Urothelium cell line (cell line): ENCODE measurements at places on chromosomes 2 and 18.

DNA sequence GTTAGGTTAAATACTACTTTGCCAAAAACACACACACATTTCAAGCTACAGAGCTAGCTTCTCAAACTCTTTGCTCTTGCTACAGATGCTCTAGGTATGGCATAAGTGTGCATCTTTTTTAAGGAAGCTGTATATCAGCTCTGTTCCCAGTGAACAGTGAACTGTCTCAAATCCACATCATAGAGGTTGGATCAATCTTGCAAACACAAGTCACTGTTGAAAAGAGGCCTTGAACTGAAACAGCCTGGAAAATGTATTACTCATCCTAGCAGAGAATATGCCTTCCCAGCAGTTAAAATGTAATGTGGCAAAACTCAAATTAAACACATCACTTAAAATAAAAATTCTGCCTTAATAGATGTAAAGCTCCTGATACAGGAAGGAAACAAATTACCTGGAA lies 151.8 kb downstream of the WDPCP start:
- DNase-seq: no peak

DNA sequence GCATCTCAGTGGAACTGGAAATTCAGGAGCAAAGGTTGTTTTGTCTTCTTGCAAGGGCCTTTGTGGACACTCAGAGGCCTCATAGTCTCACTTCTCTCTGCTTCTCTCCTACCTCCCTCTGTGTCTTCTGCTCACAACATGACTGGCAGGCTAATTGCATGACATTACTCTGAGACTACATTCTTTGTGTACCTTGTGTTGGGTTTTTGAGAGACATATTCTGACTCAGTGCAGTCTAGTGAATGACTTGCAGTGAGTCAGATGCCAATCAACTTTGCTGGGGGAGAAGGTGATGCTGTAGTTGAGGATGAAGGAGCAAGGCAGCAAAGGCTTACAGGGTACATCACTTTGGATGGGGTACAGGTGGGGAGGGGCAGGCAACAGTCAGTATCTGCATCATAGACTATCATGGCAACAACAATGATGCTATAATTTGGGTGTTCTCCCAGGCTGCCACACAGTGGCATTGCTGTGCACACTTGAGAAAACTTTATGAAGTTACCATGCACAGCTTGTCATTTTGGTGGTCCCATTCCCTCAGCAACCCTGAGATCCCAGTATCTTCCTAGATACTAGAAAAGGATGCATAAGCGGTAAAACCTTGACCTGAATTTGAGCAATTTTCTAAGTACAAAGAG lies 69.3 kb upstream of the SLC16A14 start:
- DNase-seq: no peak

DNA sequence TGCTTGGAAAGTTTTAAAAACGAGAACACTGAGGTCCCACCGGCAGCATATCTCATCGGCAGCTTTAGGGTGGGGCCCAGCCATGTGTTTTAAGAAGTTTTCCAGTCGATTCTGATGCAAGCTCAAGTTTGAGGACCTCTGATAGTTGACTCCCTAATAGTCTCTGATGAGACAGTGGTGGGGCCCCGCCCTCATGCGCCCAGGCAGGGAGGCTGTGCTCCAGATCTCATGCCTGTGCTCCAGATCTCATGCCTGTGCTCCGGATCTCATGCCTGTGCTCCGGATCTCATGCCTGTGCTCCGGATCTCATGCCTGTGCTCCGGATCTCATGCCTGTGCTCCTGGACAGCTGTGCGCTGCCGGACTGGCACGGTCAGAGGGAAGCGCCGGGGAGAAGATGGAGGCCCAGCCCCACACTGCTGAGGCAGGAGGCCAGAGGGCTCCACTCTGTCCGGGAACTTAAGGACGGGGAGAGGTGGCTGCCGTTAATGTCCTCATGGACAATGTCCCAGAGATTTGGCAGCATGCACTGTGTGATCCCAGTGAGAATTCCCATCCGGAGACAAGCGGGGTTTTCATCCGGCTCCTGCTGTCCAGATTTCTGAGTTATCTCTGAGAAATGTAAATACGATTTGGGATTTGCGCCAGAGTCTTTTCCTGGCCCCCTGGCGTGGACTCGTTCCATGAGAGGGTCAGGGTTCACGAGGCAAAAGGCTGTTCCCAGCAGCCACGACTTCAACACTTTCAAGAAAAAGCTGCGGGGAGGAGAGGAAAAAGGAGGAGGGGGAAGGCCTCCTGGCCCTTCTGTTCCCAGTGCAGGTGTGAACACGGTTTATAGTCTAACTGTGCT lies 9.4 kb upstream of the COLEC11 start:
- no peak for DNase-seq

DNA sequence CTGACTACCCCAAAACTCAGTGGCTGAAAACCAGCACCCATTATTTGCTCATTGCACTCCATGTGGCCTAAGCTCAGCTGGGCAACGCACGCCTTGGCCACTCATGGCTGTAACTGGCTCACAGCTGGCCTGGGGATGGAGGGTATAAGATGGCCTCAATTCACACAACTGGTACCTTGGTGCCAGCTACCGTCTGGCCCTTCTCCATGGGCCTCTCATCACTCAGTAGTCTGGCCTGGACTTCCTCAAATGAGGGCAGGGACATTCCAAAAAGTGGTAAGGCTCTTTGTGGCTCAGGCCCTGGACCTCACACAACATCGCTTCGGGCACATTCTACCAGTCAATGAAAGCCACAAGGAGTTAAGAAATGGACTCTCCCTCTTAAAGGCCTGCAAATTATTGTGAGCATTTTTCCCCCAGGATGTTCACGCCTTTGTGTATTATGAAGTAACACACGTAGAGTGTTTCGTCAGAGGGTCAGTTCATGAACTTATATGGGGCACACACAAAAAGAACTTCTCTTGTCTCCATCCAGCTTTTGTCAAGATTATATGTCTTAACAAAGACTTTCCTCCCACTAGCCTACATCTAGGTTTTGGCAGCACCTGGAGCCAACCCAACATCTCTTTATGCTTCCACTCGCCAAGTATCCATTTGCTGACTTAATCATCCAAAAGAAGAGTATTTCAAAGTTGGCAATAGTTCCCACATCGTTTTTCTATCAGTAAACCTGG lies 145.2 kb downstream of the CCBE1 start:
- no peak for DNase-seq

GRCh38 chr2:122001441-122001874 lies 246.0 kb downstream of the TSN start:
- DNase-seq: no peak

DNA sequence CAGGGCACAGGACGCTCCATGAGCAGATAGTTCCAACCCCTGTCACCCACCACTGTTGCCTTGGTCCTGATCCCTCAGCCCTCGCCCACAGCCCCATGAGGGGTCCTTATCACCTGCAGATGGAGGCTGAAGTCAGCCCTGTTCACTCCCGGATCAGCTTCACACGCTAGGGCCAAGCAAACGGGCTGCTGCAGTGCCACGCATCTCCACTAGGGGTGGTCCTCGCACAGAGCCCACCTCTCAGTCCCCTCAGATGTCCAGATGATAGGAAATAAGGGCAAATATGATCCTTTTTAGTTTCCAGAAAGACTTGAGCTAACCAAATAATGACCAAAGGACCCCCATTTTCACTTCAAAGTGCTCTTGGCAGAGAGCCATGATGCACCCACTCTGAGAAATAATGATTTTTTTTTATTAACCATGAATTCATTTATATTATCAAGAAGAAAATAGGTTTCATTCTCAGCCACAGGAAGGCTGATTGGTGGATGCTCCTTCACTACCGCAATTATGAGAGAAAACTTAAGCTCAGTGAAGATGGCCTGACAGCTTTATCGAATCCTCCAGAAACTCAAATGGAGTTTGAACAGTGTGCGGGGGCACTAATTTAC lies 71.9 kb upstream of the KLHL29 start:
- no peak for DNase-seq
